ENCODE measurements at places on chromosomes 16 and 17.

DNA sequence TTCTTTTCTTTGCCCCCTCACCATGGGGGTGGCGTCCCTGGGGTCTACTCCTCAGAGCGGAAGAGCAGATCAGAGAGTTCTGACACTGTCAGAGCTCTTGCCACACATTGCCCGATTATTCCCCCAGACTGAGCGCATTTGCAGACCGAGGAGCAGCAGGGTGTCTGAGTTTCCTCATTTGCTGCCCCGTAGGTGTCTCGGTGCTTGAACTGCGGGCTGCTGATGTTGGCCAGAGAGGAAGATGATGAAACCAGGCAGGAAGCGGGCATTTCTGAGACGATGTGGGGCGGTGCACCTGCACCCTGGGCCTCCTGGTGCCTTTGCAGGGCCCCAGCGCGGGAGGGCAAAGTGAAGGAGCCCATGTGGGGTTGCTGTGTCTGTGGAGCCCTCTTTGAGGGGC lies 55.2 kb downstream of the ARSG start:
- DNase-seq: peak; percentile 67

DNA sequence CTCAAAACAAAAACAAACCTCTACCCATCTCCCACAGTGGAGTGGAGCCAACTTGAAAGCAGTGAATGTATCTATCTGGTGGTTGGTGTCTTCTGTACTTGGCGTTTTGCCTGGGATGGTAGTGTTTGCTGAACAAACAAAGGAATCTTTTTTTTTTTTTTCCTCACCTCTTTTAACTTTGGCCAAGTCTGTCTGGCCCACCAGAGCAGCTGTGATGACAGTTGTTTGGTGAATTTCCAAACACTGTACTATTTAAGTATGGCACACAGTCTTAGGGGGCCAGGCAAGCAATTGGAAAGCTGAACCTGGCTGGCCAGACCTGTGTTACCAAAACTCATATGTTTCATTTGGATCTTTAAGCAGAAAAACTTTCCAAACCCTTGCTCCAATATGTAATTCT lies 101.8 kb upstream of the CDH13 start:
- DNase-seq: no peak

GRCh38 chr16:8905795-8906591 lies 23.8 kb downstream of the LITAFD start:
- DNase-seq: no peak

DNA sequence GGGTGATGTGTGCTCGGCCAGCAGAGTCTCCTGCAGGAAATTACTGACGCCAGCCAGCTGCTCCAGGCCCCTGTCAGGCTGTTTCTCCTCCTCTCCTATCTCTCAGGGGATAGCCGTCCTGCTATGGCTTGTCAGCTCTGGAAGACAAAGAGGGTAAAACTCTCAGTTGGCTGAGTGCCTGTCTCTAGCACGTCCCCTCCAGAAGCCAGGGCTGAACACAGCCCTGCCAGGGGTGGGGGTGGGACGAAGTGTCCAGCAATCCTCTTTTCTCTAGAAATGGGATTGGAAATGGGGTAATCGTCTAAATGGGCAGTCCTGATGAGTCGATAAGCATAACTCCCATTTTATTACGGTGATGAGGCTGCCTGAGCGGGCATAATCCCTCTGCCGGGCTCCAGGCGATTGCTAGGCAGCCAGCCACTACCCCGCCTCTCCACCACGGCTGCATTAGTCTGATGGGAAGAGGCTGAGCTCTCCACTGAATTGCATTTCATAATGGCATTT lies 89.1 kb upstream of the GNAO1 start:
- no peak for DNase-seq

- no peak for DNase-seq
Measured at GRCh38 chr17:30780343-30780742, 44.1 kb downstream of the CRLF3 start.

DNA sequence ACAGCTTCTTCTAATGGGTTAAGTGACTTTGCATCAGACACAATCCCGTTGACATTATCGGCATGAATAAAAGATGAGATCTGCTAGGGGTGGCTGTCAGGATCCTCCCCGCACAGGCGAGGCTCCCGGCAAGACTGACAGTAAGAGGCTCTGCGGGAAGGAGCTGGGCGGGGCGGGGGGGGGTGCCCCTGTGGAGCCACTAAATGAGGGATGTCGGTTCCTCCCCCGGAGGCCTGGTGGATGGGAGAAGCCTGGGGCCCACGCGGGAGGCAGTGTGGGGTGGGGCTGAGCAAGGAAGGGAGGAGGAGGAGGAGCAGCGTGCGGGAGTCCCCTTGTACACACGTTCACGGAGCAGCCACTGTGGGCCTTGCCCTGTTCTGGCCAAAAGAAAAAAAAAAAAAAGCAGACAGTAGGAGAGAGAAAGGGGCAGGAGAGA lies 190.9 kb upstream of the GSE1 start:
- no peak for DNase-seq

DNA sequence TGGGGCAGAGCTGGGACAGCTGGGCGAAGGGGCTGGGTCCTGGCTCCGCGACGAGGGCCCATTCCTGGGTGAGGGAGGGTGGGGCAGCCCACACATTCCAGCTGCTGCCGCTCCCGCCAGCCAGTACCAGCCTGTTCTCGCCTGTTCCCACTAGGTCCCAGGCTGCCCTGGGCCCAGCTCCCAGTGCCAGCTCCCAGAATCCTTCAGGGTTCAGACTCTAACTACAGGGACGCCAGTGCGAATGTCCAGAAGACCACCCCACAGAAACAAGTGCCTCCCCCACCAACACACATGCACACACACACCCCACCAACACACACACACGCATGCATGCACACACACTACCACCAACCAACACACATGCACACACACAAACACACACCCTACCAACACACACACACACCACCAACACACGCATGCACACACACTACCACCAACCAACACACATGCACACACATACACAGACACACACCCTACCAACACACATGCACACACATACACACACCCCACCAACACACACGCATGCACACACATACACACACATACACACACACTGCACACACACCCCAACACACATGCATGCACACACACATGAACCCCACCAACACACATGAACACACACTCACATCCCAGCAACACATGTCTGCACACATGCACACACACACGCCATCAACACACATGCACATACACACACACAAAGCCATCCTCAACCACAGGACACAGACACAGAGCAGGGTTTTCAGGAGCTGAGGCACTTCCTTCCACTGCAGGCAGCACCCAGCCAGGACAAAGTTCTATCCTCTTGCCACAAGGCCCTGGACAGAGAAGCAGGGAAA lies 27.5 kb upstream of the KRT17 start:
- DNase-seq: no peak

- DNase-seq: peak; percentile 66
Measured at GRCh38 chr17:4944163-4944553, 4.1 kb downstream of the RNF167 start.

GRCh38 chr17:2181897-2182448 lies 121.6 kb downstream of the SMG6 start:
- DNase-seq: no peak

DNA sequence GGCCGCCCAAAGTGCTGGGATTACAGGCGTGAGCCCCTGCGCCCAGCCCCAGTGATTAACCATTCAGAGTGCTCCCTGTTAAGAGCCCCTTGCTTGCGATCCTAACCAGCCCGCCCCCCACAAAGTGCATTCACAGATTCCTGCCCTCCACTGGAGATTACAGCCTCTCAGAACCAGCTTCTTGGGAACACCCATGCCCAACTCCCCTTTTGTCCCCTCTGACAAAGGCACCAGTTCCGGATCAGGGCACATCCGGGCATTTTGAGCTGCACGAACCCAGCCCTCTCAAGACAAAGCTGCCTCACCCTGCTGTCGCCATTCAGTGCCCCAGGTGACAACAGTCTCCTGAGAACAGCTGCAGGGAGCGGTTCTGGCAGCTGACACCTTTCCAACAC lies 848 bp upstream of the KRT19 start:
- no peak for DNase-seq

DNA sequence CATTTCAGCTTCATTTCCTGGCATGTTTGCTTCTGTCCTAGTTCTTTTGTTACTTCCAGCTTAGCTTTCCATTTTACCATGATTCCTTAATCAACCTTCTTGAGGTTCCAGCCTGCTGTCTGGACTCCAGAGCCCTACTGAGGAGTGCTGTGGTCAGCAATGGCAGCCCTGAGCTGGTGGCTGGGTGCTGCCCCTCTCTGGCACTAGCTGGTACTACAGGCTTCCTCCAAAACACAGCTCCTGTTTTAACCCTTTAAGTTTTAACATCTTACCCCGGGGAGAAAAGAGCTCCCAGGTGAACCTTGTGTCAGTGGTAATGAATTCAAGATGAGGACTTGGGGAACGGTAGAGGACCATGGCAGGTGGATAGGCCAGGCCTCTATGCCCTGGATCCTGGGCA lies 395.5 kb downstream of the TMEM114 start:
- no peak for DNase-seq

GRCh38 chr17:17944743-17945142 lies 27.5 kb downstream of the TOM1L2 start:
- no peak for DNase-seq

GRCh38 chr16:66225696-66226095 lies 140.8 kb upstream of the CDH5 start:
- no peak for DNase-seq

DNA sequence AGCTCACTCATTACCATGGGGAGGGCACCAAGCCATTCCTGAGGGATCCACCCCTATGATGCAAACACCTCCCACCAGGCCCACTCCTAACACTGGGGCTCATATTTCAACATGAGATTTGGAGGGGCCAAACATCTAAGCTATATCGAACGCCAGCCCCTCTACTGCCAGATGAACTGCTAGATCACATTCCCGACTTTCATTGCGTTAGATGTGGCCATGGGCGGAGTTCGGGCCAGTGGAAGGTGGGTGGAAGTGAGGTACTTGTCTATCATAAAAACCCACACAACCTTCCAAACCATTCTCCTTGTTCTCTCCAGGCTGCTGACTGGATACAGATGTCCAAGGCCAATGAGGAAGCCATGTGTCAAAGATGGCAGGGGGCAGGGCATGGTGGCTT lies 27.0 kb upstream of the ANKRD40CL start:
- DNase-seq: no peak

- DNase-seq: no peak
Measured at GRCh38 chr17:27420211-27420950, 35.9 kb upstream of the KSR1 start.

- DNase-seq: no peak
Measured at GRCh38 chr16:48885471-48885870, 275.5 kb upstream of the N4BP1 start.

- peak; percentile 89 for DNase-seq
Measured at GRCh38 chr17:49739641-49740271, 24.2 kb downstream of the FAM117A start.

DNA sequence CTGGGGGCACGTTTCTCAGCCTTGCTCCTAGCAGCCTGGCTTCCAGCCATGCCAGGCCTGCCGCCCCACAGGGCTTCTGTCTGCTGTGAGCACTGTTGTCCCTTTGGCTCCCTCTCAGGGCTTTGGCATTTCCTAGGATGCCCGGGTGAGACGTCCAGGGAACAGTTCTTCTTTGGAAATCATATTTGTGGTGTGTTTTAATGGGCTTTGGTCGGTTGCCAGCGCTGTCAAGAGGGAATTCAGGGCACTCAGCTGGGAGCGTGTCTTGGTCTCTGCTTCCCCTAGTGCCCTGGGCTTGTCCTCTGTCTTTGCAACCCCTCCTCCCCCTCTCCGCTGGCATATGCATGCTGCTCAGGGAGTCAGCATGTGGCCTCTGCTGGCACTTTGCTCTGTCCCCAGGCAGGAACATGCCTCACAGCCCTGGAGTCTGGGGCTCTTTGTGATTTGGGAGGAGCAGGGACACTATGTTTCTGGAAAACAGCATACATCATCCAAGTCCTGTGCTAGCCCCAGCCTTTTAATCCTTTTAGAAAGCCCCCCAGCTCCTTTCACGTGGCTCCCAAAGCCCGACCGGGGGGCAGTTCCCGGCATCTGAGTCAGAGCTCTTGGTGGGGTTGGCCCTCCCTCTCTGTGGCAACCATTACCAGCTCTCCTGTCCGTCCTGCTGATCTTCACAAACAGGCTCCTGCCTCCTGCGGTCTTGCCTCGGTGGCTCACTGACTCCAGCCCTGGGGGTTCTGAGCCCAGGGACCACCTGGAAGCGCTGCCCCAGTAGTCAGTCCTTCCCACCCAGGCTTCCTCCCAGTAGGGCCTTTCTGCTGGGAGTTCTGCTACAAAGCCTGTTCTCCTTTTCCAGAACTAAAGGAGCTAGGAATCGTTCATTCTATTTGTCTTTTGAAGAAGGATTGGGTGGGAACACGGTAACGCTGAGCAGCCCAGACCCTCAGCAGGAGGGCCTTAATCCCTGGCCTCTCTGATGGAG lies 26.7 kb downstream of the SAP30BP start:
- DNase-seq: no peak

DNA sequence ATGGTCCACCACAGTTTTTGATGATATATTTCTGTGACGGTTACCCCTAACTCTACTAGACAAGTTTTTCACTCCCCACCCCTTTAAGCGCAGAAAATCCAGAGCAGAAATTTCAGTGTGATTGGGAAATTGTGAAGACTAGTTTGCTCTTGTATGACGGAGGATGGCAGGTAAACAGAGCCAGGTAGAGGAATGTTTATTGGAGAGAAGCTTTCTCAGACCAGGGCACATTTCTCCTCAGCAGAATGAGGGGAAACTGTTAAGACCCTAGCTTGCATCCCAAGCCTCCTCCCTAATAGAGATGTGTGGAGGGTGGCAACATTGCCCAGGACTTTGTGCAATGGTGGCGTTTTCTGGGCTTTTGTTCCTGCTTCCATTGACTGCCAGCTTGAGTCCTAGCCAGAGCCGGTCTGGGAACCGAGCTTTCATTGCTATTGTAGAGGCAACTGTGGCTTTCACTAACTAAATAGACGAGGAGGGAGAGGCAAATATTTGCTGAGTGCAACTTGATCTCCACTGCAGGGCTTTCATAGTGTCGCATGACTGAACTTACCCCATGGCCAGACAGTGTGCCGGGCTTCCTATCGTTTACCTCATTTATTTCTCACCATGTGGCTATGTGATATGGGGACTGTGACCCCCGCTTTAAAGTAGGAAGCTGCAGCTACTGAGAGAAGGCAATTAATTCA lies 159.6 kb upstream of the MPHOSPH6 start:
- no peak for DNase-seq

DNA sequence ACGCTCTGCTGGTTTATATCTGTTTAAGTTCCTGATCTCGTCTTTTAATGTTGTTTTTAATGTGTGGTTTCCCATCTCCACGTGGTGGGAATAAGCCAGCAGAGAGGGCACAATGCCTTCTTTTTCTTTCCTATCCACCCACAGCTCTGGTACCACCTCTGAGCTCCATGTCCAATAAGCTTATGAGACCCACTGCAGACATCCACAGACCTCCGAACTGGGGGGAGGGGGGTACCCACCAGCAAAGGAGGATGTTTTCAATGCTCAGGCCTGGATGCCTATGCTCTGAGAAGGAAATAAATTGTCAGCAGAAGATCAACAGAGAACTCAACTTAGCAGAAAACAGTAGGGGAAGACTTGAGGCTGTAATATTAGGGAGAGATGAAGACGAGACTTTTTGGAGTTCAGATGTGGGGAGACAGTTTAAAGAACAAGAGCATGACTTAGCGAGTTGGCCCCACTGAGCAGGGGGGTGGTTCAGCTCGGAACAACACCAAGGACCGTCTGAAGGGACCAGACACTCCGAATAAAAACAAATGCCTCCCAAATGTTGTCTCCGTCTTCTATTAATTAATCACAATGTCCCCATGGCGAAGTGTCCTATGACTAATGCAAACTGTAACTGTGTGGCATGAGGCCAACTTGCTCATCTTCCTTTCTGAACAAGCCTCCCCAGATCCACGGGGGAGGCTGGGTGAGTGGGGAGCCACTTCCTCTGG lies 62.7 kb downstream of the GAS7 start:
- no peak for DNase-seq

GRCh38 chr16:86924537-86924936 lies 346.2 kb downstream of the FOXL1 start:
- DNase-seq: no peak

- no peak for DNase-seq
Measured at GRCh38 chr17:16900288-16900882, 71.5 kb downstream of the TNFRSF13B start.
